ENCODE measurements at places on chromosomes 2 and 18.

GRCh38 chr18:24482821-24483220 lies 22.4 kb downstream of the HRH4 start:
- no peak for DNase-seq

DNA sequence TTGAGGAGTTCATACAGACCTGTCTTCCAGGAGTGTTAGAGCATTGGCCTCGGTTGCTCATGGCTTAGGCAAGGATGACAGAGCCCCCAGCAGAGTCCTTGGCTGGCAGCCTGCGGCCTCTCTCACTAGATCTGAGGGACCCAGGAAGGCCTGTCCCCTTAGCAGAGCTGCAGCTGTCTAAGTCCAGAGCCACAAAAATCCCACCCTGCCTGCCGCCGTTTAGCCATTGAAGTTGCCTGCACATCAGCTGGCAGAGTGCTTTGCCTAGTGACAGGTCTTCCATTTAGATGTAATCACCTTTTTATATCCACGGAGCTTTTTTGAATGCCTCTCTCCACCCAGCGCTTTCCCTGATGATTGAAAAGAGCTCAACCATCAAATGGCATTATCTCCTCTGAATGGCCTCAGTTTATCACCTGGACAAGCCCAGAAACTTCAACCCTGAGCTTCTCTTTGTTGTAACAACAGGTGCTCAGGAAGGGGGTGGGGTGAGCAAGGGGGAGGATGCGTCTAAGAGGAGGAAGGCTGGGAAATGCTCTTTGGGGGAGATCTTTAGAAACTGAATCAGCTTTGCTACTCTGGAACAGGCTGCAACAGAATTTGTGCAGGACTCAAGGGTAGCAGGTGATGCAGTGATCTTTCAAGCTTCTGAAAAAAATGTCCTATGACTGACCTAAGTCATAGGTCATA lies 71.9 kb downstream of the TNP1 start:
- no peak for DNase-seq

DNA sequence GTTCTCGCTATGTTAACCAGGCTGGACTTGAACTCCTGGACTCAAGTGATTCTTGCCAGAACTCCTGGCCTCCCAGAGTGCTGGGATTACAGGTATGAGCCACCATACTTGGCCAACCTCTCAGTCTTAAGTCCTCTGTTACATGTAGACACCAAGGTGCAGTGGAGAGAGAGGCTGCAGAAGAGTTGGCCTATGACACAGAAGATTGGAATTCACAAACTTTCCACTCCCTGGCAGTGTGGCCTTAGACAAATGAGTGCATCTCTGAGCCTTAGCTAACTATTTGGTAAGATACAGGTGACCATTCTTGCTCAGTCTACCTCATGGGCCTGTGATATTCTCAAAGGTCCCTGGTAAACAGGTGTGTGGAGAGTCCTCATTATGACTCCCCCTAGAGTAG lies 159.7 kb downstream of the MYCN start:
- no peak for DNase-seq

DNA sequence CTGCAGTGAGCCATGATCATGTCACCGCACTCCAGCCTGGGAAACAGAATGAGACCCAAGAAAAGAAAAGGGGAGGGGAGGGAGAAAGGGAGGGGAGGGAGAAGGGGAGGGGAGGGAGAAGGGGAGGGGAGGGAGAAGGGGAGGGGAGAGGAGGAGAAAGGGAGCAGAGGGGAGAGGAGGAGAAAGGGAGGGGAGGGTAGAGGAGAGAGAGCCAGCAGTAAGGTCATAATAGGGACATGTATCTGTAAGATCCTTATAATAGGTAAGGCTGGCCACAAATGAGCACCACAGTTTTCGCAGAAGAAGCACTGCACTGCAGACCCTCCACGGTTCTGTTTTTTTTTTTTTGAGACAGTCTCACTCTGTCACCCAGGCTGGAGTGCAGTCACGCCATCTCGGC lies 62.6 kb downstream of the STPG4 start:
- no peak for DNase-seq

All from brain microvascular endothelial cell (primary cell).